HuH-7.5 (cell line): ENCODE measurements at places on chromosomes 1 and 21.

- DNase-seq: no peak
Observed at GRCh38 chr1:222788402-222789156, 26.3 kb upstream of the DISP1 start.

- no peak for DNase-seq
Observed at GRCh38 chr1:230265200-230266115, 160.7 kb downstream of the PGBD5 start.

DNA sequence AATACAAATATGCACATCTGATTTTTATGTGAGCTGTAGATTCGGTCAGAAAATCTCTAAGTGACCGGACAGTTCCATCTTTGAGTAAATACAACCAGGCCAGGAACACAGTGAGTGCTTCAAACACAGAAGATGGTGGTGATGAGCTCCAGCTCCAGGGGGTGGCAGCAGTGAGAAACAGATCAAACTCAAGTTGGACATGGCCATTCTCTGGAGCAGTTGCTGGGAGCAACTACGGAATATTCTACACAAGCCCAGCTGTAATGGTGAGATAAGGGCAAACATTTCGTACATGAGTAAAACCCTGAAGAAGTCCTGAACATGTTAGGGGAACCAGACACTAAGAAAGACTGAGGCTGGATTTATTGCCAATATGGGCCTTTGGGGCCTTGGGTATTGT, 100.7 kb downstream of the BARHL2 start:
- DNase-seq: peak; percentile 7

DNA sequence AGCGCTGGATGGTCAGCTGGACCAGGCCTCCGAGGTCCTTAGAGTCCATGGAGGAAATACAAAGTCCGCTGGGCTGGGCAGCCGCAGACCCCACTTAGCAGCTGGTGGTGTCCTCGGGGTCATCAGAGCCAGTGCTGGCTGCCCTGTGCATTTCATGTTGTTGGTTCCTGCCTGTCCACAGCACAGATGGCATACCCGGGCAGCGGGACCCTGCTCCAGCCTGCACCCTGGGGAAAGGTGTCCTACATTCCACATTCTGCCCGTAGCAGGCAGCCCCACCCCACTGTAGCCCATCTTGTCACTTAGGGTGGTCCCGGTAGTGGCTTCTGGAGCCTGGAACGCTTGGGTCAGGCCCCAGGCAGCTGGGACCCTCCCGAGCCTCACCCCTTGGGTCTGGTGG, 19.8 kb downstream of the PRKCZ start:
- no peak for DNase-seq

- DNase-seq: no peak
Observed at GRCh38 chr1:14706631-14707030, 108.1 kb downstream of the KAZN start.

GRCh38 chr1:214568328-214568727, 16.9 kb upstream of the PTPN14 start:
- DNase-seq: no peak

- DNase-seq: no peak
Observed at GRCh38 chr1:179883040-179883744, 1.1 kb downstream of the TOR1AIP1 start.

- no peak for DNase-seq
Observed at GRCh38 chr1:200221614-200222282, 188.1 kb downstream of the ZNF281 start.

DNA sequence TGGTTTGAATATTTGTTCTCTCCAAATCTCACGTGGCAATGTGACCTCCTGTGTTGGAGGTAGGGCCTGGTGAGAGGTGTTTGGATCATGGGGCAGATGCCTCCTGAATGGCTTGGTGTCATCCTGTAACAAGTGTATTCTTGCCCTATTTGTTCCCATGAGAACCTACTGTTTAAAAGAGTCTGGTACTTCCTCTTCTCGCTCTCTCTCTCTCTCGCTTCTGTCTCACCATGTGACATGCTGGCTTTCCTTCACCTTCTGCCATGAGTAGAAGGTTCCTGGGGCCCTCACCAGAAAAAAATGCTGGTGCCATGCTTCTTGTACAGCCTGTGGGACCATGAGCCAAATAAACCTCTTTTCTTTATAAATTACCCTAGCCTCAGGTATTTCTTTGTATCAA, 8.4 kb upstream of the PAXBP1 start:
- no peak for DNase-seq

GRCh38 chr21:26194811-26195251, 24.3 kb upstream of the APP start:
- no peak for DNase-seq

DNA sequence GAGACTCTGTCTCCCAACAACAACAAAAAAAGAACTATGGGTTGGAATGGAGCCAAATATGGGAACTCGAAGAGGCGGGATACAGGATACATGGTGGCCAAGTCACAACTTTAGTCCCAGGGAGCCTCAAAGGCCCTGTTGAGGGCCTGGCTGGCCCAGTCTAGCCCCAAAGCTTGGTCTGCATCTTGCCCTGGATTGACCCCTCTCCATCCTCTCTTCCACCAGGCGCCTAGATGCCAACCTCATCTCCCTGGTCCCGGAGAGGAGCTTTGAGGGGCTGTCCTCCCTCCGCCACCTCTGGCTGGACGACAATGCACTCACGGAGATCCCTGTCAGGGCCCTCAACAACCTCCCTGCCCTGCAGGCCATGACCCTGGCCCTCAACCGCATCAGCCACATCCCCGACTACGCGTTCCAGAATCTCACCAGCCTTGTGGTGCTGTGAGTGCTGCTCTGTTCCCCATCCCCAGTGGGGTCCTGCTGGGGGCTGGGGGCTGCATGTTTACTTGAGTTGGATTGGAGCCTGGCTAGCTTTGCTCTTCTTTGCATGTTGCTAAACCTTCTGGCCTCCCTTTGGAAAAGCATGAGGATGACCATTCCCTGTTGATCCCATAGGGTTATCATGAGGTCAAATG, 65.5 kb downstream of the UBE2T start:
- no peak for DNase-seq

DNA sequence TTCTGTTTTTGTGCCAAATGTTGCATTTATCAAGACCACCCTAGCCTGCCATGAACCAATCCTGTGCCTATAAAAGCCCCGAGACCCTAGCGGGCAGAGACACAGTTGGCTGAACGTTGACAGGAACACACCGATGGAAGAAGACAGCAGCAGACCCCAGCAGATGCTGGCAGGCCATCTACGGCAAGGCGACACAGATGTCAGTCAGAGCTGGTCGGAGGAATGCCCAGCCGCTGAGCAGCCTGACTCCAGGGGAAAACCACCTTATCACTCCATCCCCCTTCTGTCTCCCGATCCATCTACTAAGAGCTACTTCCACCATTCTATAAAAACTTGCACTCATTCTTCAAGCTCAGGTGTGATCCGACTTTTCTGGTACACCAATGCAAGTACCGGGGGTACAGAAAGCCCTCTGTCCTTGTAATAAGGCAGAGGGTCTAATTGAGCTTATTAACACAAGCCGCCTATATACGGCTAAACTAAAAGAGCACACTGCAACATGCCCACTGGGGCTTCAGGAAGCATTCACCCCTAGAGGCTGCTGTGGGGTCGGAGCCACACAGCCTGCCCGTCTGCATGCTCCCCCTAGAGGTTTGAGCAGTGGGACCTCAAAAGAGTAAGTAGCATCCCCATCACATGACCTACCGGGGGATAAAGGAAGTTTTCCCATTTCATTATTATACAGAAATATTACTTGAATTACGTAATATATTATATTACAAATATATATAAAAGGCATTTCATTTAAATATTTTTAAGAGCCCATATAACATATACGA, 1156.3 kb upstream of the B3GALT2 start:
- DNase-seq: no peak

- DNase-seq: no peak
Observed at GRCh38 chr1:8423269-8423691, 105.4 kb downstream of the SLC45A1 start.

GRCh38 chr1:150787455-150787854, 20.6 kb downstream of the CTSK start:
- no peak for DNase-seq

DNA sequence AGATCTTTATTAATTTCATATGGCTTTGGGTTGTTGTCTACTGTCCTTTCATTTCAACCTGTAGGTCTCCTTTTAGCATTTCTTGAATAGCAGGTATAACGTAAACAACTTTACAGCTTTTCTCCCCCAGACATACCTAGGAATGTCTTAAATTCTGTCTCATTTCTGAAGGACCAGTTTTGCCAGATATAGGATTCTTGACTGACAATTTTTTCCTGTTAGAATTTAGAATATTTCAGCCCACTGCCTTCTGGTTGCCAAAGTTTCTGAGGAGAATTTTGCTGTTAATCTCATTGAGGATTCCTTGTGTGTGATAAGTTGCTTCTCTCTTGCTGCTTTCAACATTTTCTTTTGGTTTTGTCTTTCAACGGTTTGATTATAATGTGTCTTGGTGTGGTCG, 60.1 kb downstream of the CCDC30 start:
- no peak for DNase-seq

DNA sequence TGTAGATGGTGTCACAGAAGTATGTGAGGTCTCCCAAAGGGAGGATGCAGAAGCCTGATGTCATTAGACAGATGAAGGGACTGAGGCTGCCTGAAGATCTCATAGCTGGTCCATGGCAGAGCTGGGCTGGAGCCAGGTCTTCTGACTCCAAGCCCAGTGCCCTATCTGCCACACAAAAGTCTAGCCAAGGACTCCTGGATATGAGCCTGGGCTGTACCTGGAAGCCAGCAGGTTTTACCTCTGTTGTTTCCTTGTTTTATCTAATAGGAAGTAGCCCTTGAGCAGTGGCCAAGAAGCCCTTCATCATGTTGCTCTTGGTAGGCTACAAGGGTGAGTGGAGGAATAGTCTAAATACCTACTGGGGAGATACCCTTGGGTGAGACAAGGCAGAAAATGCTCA, 74.4 kb upstream of the SLC44A3 start:
- no peak for DNase-seq

- DNase-seq: no peak
Observed at GRCh38 chr1:107538502-107538901, 397.7 kb downstream of the NTNG1 start.

DNA sequence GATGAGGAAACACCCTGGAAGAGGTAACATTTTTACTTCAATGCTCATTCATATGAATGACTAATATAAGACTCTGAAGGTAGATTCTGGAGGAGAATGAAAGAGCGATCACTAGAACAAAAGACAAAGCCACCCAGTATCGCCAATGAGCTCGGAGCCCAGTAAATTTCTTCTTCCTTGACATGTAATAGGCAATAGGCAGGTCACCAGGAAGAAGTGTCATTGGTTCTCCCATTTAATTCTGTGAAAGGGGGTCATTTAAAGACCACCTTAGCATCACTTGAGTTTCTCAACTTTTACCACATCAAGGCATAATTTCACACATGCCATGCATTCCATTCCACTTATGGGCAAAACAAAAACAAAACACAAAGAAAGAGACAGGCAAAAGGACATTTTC, 7.9 kb downstream of the TNFSF18 start:
- no peak for DNase-seq

- peak; percentile 63 for DNase-seq
Observed at GRCh38 chr1:207997486-207998268, 86.8 kb upstream of the CD34 start.

DNA sequence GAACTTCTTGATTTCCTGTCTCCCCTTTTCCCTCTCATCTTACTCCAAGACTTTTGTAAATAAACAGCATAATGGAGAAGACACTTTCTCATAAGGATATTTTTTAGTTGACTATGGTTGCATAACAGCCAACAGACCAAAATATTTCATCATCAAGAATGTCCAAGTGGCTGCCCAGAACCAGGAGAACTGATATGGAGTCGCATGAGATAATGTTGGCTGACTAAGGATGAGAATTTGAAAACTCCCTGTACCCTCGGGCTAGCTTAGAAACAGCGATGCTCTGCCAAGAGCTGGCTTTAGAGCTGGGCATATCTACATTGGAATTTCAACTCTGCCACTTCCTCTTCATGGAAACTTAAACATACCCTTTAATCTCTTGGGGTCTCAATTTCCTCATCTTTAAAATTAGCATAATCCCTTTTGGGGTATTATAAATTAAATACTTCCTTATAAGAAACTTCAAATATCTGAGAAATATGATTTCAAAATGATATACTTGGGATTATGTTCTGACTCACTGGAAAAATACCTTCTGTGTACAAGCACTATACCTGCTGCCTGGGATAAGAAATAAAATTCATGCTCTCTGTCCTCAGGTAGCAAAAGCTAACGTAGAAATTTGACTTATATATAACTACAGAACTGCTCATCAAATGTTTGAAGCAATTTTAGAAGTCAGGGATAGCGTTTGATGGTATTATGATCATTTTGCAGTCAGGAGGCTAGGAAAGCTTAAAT, 777.3 kb downstream of the LTN1 start:
- no peak for DNase-seq

DNA sequence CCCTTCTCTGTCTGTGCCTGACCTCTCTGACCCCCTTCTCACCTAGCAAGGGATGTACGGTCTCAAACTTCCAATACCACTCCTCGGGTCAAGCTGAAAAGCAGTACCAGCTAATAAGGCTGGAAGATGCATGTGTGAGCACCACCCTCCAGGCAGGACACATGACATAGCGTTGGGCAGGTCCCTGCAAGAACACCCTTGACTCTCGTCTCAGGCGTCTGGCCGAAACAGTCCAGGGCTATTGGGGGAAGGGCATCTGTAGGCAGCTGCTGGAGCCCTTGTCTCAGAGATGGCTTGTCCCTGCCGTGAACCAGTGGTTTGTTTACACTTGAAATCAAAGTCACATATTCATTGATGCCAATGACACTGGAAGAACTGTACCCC, 56.5 kb downstream of the CD46 start:
- DNase-seq: no peak

- DNase-seq: no peak
Observed at GRCh38 chr1:188444526-188444925, 1615.8 kb downstream of the PLA2G4A start.

DNA sequence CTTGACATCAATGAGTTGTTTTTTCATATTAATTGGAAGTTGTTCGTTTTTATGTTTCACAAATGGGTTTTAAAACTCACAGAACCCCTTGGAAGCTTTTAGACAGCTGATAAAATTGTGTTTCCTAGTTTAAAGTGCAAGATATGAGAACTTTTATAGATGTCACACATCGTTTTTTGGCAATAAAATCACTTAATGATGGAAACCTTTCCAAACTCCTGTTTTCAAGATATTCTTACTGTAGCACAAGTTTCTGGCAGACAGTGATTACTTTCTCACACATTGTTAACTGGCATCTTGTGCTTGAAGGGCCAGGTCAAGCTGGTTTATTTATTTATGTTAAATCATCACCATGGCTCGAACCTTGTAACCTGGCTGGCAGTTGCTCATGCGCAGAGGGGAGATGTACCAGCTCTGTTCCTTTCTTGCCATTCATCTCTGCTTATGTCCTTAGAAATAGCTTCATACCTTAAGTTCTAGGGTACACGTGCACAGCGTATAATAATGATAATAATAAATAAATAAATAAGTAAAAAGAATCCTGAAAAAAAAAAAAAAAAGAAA, 10.2 kb upstream of the RCAN1 start:
- DNase-seq: no peak
